ENCODE measurements at places on chromosomes 5 and 9.
A peak's percentile ranks its signal among the peaks of the same experiment; 100 is the strongest.

DNA sequence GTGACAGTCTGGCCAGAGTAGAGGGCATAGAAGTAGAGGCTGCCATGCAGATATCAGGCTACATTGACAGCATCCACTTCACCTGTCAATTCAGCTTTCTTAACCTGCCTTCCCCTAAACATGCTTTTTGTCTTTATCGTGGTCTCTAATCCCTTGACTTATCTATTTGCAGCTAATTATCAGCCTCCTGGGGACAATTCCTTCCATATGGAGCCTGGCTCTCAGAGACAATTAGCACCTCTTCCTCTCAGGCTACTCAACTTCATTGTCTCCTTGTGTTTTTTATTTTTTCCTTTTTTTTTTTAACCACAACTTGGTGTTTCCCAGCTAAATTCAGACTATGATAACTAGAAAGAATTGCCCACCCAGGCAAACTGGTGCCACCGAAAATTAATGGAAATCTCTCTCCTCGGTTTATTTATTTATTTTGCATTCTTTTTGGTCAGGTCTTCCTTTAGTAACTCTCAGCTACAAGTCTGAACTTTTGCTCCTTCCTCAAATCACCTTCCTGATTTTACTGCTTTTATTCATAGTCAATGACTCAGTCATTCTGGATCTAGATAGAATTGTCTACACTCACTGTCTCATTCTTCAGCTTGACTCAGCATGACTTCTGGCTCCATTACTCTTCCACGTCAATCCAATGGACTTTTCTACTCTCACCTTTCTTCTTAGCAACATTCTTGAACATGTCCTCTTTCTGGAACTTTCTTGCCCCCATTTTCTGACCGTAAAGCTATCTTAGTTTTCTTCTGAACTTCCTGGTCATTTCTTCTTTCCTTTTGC, 63.0 kb upstream of the BASP1 start:
- DNase-seq, result no peak

DNA sequence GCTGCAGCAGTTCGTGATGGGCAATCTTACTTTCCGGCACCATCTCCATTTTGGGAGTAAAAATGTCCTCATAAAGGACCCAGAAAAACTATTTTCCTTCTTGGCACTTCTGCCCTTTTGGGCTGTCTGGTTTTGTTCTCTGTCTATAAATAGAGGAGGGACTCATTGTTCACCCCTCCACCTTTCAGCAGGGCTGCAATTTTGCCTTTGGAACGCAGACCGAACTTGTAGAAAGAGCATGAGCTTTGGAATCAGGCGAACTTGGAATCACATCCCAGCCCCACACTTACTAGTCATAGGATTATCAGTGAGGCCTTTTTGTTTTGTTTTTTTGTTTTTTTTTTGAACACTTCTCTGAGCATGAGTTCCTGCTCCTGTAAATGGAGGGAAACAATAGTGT, 178.1 kb upstream of the IL12B start:
- DNase-seq, result no peak

DNA sequence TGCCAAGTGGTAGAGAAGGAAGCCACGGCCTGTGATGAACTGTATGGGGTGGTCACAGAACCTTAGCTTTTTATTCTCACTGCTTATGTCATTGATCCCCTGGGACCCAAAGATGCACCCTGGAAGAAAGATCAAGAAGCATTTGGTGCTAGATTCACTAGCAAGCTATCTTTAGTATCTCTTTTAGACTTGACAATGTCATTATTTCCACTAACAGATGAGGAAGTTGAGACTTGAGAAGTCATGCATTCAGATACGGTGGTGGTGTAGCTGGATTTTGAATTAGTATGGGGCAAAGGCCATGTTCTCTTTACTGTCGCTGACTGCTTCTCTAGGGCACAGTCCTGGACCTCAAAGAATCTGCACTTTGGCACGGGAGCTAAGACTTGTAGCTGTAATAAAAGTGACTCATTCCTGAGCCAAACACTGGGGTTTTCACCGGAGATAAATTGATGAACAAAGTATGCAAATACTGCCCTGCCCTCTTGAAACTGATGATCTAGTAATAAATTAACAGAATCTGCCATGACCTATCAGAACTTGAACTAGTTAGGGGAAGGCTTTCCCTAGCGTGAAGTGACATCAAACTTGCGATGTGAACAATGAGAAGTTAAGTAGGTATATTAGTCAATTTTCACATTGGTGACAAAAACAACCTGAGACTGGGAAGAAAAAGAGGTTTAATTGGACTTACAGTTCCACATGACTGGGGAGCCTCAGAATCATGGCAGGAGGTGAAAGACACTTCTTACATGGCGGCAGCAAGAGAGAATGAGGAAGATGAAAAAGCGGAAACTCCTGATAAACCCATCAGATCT, 5.4 kb downstream of the GDA start:
- DNase-seq, result no peak

GRCh38 chr9:75633451-75634057, 256.9 kb upstream of the PCSK5 start:
- DNase-seq, result no peak

GRCh38 chr9:13898957-13899356, 415.0 kb downstream of the NFIB start:
- DNase-seq, result peak; percentile 3

GRCh38 chr9:86684148-86684547, 263.2 kb downstream of the GAS1 start:
- DNase-seq, result no peak

DNA sequence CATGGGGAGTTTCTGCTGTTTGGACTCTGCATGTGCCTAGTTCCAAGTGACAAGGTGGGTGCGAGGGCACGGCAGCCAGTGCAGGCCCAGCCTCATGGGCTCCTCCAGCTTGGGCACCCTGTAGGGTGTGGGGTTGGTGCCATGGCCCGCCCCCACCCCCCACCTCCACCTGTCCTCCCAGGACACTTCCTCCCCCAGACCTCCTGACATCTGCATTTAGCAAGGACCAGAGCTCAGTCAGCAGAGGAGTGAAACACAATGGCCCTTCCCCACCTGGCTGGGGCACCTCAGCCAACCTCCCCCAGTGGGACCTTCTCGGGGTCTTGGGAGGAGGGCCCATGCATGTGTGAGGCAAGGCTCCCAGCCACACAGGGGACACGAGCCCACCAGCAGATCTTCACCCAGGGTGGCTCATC, 1.9 kb upstream of the NKD2 start:
- DNase-seq, result no peak

GRCh38 chr9:128835246-128836210, 5.9 kb upstream of the SPOUT1 start:
- no peak for DNase-seq

DNA sequence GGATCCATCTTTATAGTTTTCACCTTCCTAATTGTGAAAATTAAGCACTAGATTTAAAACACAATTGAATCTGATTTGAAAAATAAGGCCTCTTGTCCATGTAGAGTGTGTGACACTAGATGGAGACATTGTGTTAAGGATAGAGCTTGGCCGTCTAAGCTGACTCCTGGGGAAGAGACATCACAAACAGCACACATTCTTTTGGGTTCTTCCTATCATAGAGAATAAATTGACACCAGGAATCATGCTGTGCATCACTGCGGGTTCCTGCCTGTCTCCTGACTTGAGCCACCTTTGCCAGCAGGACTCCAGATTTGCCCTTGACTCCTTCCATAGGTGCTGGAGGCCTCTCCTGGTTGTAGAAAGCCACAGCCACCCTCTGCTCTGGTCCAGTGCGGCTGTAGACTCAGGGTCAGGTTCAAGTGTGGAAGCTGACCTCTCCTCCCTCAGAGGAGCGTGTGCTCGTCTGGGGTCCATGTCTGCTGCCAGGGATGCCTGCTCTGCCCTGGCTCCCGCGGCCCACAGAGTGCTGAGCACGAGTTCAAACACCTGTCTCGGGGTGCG, 11.2 kb downstream of the ROPN1L start:
- DNase-seq, result peak; percentile 73

DNA sequence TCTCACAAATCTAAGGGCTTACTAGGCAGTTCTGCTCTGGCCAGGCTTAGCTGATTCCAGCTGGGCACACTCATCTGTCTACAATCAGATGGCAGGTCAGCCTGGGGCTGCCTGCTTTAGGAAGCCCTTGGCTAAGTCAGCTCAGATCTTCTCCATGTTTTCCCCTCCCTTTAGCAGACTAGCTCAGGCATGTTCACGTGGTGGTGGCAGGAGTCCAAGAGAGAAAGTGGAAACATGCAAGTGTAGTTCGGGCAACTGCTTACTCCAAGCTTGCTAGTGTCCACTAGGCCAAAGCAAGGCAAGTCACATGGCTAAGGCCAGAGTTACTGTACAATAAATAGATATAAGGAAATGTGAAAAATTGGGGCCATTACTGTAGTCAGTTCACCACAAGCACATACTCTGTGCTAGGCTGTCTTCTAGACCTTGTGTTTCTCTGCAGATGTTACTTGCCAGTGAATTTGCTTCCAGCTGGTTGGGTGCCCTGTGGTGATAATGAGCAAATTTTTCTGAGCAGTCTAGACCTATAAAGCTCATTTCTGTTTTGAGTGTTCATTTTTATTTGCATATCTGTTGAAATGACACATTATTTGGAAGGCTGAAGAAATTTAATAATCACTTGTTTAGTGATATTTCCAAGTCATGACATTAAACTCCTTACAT, 38.3 kb downstream of the RECK start:
- no peak for DNase-seq

DNA sequence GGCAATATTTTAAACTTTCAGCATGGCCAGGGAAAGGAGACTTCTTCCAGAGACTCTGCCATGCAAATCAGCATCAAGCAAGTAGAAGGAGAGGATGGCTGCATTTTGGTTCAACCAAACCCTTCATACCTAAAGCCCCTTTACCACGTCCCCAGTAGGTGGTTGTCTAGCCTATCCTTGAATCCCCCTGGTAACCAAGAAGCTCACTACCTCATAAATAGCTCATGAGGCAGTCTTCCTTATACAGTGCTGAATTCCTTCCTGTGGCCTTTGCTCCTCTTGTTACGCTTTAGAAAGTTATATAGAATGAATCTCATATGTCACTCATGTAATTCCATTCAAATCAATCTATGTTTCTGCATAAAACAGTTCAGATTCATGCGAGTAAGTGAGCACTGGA, 289.5 kb upstream of the SLC30A5 start:
- no peak for DNase-seq

- no peak for DNase-seq
These were observed 58.3 kb upstream of the ANKRD33B start for GRCh38 chr5:10505517-10506095.

GRCh38 chr9:12916042-12916441, 141.2 kb downstream of the LURAP1L start:
- no peak for DNase-seq

GRCh38 chr9:751137-752051, 90.1 kb upstream of the DMRT1 start:
- no peak for DNase-seq

DNA sequence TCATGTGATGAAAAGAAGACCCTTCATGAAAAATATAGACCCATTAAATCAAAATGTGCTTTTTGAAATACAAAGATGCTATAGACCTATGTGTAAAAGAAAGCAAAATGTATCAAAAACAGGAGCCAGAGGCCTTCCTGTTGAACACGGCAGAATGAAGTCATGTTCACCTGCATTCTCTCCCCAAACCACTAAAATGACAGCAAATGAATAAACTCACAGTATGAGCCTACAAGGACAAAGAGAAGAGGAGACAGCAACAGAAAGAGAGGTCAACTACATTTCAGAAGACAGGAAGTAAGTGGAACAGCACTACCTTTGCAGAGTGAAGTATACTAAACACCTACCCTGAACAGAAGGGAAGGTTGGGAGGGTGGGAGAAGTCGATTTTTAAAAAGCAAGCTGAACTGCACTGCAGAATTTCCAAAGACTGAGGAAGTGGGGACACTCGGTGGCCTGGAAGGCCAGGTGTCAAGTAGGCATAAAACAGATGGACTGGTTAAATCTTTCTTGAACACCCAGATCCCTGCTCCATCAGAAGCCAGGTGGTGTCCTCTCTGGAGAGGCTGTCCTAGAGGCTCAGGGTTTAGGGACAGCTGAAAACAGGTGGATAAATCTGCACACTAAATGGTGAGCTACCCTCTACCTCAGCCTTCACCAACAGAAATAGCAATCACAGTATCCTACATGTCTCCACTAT, 48.9 kb downstream of the MED27 start:
- DNase-seq, result no peak

DNA sequence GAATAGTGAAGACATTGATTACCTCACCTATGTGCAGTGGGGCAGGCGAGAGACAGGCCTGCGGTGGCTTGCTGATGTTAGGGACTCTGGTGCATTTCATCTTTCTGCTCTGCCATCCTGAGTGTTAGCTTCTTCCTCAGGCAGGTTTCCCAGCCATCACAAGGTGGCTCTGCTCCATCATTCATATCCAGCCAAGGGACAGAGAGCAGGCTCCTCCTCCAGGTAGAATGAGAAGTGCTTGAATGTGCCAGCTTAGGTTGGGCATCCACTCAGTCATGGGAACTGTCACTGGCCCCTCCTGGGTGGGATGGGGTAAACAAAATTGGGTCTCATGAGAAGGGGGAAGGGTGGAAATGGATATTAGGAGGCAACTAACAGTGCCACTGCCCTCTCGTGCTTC, 24.8 kb downstream of the GPR107 start:
- no peak for DNase-seq

GRCh38 chr5:16666883-16667398, 50.1 kb upstream of the RETREG1 start:
- DNase-seq, result no peak

DNA sequence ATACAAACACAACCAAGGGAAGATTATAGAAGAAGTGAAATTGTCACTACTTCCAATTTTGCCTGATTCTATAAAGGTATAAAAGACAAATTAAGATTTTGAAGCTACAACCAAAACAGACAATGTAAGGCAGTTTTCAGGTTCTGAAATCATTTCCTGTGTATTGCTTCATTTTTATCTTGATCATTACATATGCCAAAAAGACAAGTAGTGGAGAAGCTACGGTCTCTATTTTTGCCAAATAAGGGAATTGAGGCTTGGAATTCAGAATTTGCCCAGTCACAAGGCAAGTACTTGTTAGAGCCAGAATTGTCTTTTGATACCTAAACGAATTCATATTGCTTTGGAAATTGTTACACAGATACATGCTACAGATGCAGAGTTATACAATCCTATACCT, 20.6 kb downstream of the EDIL3 start:
- DNase-seq, result no peak

GRCh38 chr9:137762414-137763061, 115.0 kb upstream of the CACNA1B start:
- no peak for DNase-seq

- DNase-seq, result no peak
These were observed 1.1 kb downstream of the PRR7 start for GRCh38 chr5:177447611-177448243.

GRCh38 chr9:134545215-134545542, 96.4 kb upstream of the COL5A1 start:
- DNase-seq, result no peak

- peak; percentile 32 for DNase-seq
These were observed 27.3 kb downstream of the ANP32B start for GRCh38 chr9:98010445-98010844.

DNA sequence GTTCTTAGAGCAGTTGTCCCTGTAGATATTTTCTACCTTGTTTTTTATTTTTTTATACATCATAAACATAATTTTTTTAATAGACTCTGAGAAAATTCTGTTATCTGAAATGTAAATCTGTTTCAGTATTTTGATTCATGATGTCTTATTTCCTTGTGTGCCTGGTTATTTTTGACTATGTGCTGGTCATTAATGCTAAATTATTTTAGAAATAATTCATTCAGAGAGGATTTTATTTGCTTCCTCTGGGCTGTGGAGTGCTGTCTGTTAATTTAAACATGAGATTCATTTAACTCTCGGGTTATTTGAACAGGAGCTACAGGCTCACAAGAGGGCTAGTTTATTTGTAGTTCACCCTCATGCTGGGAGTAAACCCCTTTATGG, 124.3 kb upstream of the PITX1 start:
- no peak for DNase-seq

- DNase-seq, result no peak
These were observed 3.6 kb downstream of the GOLPH3 start for GRCh38 chr5:32170303-32171151.

All from HEK293T (cell line).